ENCODE measurements at places on chromosomes 7 and 10. TPM values are rescaled to one million over a fixed set of nuclear protein-coding genes. Genes with fewer than 3 reads are reported as not detected.

The TRIM50 gene
- total RNA-seq: not detected

The BTBD16 gene
- not detected for total RNA-seq

The PTER gene
- total RNA-seq: 7.4 TPM

The TLX1 gene
- total RNA-seq: not detected

The LRRC4 gene
- 0.51 TPM for total RNA-seq

The PAPOLB gene
- not detected for total RNA-seq

The DRGX gene
- total RNA-seq: not detected

The RRP12 gene
- 78.4 TPM for total RNA-seq

The SRGN gene
- 8.3 TPM for total RNA-seq

DNA sequence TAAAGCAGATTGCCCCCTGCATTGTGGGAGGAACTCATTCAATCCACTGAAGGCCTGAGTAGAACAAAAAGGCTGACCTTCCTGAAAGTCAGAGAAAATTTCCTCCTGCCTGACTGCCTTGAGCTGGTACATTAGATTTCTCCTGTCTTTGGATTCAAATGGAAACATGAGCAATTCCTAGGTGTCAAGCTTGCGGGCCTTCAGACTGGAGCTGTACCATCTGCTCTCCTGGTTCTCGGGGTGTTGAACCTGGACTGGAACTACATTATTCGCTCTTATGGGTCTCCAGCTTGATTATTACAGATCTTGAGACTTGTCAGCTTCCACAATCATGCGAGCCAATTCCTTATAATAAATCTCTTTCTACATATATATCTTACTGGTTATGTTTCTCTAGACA lies 173.6 kb upstream of the STEAP4 start:
- DNase-seq: no peak

DNA sequence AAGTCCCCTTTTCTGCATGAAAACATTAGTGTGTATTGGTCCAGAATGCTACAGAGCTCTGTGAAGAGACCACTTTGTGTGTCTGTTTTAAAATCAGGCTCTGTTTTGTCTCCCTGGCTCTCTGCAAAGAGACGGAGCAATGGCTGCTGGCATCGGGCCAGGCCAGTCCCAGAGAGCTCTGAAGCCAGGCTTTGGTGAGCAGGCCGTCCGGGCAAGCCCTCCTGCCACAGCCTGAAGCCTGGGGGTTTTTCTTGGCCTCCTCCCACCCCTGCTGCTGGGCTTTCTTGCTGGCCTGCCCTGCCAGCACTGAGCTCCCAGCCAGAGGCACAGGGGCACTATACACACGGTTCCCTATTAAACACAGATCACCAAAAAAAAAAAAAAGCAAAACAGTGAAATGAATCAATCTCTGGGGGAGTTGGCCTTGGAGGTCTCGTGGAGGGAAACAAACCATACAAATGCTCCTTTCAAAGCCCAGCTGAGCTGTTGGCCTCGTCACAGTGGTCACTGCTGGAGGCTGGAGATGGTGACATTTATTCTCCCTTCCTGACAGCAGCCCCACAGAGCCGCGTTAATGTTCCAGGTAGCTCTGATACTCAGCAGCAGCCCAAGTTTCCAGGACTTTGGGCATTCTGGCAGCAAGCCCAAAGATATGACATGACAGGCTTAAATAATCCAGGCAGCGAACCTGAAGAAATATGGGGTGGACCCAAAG lies 237.2 kb downstream of the TCF7L2 start:
- DNase-seq: peak; percentile 9

- no peak for DNase-seq
These were observed 6.8 kb upstream of the HERC4 start for GRCh38 chr10:68081916-68082315.

DNA sequence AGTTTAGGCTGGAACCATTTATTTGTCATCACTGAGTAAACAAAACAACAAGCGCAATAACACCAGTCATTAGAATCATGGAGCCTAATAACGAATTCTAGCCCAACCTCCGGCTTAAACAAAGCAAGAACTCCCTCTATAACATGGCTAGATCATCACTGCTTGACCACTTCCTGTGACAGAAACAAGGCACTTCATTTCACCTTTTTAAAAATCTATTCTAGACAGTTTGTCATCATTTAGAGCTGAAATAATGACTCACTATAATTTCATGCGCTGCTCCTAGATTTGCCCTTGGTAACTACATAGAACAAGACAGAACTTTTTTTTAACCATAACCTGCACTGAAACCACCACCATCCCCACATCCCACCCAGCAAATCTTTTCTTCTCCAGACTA lies 81.3 kb downstream of the OSBPL3 start:
- DNase-seq: peak; percentile 64

- DNase-seq: no peak
These were observed 1.8 kb downstream of the MBLAC1 start for GRCh38 chr7:100128637-100128963.

GRCh38 chr7:135537905-135538304 lies 19.8 kb upstream of the NUP205 start:
- no peak for DNase-seq

GRCh38 chr7:80309971-80310549 lies 175.4 kb downstream of the GNAI1 start:
- no peak for DNase-seq

- peak; percentile 58 for DNase-seq
These were observed 25.3 kb downstream of the TNS3 start for GRCh38 chr7:47556511-47557180.

GRCh38 chr10:132828681-132829080 lies 42.7 kb upstream of the NKX6-2 start:
- DNase-seq: no peak

DNA sequence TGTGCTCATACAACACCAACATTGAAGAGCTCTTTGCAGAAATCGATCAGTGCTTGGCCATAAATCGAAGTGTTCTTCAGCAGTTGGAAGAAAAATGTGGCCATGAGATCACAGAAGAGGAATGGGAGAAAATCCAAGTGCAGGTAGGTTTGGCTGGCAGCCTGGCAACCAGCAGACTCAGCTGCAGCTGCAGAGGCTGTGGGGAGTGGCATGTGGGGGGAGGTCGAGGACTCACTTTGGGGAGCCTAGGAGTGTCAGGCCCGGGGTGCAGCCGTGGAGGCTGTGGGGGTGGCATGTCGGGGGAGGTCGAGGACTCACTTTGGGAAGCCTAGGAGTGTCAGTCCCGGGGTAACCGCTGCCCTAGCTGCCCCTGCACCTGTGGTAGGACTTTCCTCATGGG lies 35.1 kb downstream of the RNF32 start:
- no peak for DNase-seq

GRCh38 chr7:121591926-121592325 lies 195.8 kb upstream of the FAM3C start:
- DNase-seq: no peak

DNA sequence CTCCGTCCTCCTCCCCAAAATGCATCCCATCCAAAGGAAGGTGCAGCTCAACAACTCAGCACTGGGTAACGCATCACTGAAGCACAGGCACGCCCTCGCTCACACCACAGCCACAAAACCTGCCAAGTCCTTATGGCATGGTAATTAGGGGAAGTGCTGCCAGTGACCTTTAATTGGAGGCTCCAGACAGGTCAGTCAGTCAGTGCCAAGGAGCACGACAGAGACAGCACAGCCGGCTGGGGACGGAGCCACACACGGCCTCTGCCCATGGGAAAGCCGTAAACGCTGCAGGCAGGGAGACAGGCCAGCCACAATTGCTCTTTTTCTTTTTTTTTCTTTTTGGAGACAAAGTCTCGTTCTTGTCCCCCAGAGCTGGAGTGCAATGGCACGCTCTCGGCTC lies 146.5 kb downstream of the MAD1L1 start:
- no peak for DNase-seq

- DNase-seq: no peak
These were observed 230.6 kb upstream of the GRB10 start for GRCh38 chr7:51013218-51013786.

- no peak for DNase-seq
These were observed 63.6 kb downstream of the PDIA4 start for GRCh38 chr7:148964483-148965267.

GRCh38 chr7:113414401-113415035 lies 296.2 kb upstream of the SMIM30 start:
- no peak for DNase-seq

- DNase-seq: peak; percentile 68
These were observed 6.6 kb downstream of the AASS start for GRCh38 chr7:122137251-122138077.

DNA sequence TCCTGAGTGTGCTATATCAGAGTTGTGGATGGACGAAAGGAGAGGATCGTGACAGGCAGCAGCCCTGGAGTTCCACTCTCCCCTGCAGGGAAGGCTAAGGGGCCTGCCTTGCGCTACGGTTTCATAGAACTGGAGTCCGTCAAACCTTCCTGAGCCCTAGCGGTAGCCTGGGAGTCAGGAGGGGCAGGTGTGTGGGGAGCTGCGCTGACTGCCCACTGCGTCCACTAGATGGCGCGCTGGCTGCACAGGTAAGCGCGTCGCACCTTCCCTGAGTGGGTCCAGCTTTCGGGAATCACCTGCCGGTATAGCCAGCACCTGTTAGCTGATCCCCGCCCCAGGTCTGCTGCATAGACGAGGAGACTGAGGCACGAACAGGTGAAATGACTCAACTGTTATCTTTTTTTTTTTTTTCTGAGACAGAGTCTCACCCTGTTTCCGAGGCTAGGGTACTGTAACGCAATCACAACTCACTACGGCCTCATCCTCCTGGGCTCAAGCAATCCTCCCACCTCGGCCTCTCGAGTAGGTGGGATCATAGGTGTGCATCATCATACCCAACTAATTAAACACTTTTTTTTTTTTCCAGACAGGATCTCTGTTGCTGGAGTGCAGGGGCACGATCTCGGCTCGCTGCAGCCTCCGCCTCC lies 20.2 kb upstream of the BAIAP2L1 start:
- peak; percentile 77 for DNase-seq

DNA sequence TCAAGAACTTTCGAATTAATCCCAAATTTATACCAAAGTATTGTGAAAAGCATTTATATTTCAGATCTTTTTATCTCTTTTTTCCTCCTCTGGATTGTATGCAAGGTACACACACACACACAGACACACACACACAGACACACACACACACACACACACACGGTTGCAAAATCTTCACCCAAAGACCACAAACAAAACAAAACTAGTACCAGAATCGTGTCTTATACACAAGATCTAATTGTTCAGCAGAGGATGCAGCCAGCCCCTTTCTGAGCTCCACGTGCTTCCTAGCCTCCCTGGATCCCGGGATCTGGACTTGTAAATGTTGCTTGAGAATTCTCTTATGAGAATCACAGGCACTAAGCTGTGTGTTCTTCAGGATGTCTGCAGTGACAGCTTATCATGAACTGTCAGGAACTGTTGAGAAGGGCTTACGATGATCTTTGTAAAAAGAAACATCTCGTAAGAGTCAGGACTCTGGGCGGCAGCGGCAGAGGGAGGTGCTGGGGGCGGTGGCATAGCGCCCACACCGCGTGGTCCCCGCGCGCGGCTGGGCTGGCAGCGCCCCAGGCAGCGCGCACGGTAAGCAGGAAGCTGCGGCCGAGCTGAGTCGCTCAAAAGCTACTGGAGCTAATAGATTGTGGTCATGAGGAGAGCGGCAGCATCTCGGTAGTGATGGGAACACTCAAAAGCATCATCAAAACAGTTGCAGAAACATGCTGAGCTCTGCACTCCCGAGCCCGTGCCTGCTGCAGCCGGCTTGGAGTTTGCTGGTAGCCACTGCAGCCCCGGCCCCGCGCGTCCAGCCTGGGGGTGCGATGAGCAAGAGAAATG lies 277.6 kb downstream of the GATA3 start:
- peak; percentile 78 for DNase-seq

DNA sequence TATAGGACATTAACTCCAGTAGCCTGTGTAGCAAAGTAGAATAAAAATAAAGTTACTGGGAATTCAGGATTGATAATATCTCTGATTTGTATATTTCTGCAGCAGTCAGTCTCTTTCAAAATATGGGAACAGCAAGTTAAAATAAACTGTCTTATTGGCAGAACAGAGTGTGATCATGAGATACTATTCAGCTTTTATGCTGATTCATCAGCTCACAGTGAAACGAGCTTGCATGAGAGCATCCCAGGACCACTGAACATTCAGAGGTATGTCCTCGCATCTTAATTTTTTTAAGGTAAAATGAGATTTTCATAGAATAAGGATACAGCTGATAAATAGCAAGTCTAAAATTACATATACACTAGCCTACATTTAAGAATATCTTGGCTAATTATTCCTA lies 282.5 kb upstream of the MYO3A start:
- no peak for DNase-seq

- DNase-seq: peak; percentile 30
These were observed 135.9 kb downstream of the CUX1 start for GRCh38 chr7:101953248-101953819.

DNA sequence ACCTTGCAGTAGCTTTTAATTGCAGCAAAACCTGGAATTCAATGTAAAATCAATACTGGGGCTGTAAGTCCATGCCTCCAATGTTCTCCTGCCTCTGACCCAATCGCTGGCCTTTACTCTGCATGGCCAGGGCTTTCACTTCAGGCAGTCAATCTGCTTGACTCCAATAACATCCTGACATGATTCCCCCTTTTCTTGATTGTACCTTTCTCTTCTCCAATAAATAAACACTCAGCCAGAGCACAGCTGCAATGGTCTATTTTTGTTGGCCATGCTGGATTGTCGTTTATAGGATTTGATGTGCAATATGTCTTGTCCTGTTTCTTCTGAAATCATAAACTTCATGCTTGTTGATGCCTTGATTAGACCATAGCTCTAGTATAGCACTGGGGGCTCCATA lies 97.8 kb upstream of the COL1A2 start:
- DNase-seq: peak; percentile 6

DNA sequence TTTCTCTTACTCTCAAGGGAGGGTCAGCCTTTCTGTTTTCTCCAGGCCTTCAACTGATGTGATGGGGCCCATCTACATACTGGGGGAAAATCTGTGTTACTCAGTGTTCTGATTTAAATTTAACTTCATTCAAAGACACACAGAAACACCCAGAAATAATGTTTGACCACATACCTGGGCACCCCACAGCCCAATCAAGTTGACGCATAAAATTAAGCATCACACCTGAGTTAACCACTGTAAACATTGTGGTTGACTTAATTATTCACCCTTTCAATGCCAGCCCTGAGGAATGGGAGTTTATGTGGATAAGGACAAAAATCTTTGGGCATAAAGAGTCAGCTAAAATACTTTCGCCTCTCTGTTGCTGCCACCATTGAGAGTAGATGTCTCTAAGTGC lies 10.0 kb upstream of the CHN2 start:
- no peak for DNase-seq

DNA sequence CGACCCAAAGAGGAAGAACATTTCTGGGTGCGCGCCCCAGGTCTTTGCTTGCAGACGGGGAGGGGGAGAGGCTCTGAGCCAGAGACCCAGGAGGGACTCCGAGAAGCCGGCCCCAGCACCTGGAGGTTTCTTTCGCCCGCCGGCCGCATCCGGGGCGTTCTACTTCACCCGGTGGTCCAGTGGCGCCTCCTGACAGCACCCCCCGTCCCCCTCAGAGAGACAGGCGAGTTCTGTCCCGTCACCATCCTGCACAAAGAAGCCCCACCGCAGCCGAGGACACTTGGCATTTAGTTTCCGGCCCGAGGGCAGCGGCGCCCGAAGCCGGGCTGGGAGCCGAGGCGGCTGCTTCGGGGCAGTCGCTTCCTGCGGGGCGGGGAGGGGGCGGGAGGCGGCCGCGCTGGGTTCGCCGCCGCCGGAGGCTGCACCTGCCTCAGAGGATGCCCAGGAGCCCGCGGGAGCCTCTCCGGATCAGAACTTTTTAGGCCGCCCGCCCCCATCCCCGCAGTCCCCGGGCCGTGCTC lies at the start of gene TMEM178B:
Gene TMEM178B (plus strand): TSS at position 424 of the 521 bp plus-strand sequence.
- DNase-seq: peak; percentile 28
